ENCODE measurements at places on chromosomes 13 and 19. TPM values are rescaled to one million over a fixed set of nuclear protein-coding genes. Genes with fewer than 3 reads are reported as not detected.

Gene LILRA6
- polyA plus RNA-seq, result 1.3 TPM

Gene SELENOV
- not detected for polyA plus RNA-seq

Gene TTC9B
- 0.26 TPM for polyA plus RNA-seq

Gene RASAL3
- polyA plus RNA-seq, result 4.9 TPM

DNA sequence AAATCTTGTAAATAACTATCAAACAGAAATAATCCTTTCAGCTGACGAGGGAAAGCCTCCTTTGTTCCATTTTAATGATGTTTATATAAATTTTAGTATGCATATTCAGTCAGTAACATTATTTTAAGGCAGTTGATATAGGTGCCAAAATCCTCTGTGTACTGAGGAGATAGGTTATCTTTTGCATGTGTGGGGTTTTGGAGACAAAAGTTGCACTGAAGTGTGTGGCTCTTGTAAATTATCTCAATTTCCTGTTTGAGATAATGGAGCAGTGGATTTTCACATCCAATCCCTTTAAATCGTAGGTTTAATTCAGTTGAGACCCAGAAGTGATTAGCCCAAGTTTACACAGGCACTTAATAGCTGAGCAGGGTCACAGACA is 106.6 kb downstream of the RGCC start:
- DNase-seq, result no peak

Measured in muscle of arm (tissue), 14 donors.